Stimulated activated CD4-positive, alpha-beta T cell treated with anti-CD3 and anti-CD28 coated beads, Interleukin-12 subunit alpha, Interleukin-12 subunit beta, amount 100 ng/mL, for 24 hours (primary cell): ENCODE measurements at places on chromosomes 5 and 9.

DNA sequence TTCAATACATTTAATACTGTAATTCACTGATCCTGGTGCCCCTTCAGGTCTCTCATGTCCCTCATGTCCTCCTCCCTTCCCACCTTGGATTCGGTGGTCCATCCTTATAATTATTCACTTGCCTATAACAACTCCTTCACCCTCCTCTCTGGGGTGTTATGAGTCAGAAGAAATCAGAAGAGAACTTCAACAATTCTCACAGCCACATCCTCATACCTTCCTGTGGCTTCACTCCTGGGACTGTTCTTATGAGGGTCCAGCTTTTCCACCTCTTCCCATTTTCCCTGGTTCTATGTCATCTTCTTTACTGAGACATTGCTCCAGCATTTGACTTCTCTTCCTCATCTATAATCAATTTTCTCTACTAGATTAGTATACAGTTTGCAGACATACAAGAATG lies 406.1 kb downstream of the NR2F1-AS1 start:
- DNase-seq, result no peak

- no peak for DNase-seq
These were observed 66.8 kb upstream of the IL17B start for GRCh38 chr5:149445739-149446369.

- no peak for DNase-seq
These were observed 323.5 kb downstream of the TLE4 start for GRCh38 chr9:79895232-79895631.

DNA sequence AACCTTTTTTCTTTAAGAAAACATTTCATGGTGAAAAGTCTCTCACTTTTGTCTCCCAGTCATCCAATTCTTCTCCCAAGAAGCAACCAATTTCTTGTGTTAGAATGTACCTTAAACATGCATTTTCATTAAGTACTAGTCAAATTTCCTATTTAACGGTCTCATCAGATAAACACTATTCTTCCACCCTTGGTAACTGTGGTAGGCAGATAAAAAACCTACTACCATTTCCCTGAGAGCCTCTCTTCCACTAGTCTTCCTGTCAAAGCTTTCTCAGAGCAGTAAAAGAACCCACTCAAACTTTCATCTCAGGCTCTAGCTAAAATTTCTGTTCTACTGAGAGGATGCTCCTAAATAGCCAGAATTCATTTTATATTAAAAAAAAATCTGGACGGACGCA lies 10.9 kb downstream of the GNE start:
- DNase-seq, result no peak

DNA sequence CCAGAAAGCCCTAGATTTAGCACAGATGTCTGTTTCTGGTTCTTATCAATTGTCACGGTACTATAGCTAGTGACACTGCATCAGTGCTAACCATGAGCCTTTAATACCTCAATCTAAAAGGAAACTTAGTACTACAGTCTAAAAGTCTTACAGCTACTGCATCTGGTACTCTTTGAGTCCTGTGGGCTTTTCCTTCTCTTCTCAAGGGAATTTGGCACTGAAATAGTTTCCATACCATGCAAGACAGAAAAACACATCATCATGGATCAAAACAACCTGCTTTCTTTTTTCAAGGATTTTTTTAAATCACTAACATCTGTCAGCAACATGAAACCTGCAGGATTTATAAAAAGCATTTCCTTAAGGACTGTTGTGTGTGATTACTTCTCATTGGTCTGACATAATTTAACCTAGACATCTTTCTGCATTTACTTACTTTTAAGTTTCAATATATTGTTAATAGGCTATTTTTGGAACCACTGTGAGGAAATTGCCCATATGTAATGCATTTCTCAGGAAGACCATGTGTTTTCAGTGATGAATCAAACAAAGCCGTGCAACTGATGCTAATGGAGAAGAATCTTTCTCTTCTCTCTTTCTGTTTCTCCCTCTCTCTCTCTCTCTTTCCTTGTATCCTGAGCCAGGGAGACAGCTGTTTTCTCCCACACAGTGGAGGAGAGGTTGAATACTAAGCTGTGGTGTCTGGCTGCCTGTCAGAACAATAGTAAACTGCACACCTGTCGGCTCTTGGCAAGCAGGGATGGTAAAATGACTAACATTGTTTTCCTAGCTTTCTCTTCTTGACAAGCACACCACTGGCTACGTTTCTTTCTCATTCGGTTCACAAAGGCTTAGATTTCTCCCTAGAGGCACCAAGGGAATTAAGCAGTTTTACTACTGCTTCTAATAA lies 273.4 kb downstream of the CSNK1G3 start:
- DNase-seq, result no peak

GRCh38 chr5:122262103-122262502 lies 49.9 kb upstream of the SNCAIP start:
- no peak for DNase-seq

DNA sequence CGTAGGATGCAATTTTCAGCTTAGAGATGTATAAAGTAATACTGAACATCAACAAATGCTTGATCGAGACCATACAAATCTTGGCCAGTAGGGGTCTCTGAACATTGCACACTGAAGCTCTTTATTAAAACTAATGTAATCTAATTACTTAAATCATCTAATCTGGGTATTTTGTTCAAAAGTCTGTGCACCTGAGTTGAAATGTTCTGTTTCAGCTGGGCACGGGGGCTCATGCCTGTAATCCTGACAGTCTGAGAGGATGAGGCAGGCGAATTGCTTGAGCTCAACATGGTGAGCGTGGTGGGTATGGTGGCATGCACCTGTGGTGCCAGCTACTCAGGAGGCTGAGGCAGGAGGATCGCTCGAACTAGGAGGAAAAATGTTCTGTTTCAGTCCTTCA lies 41.0 kb downstream of the ESM1 start:
- DNase-seq, result no peak

- no peak for DNase-seq
These were observed 10.0 kb upstream of the CAST start for GRCh38 chr5:96651948-96652753.

- peak; percentile 65 for DNase-seq
These were observed 2.5 kb upstream of the MSMP start for GRCh38 chr9:35756275-35757225.

GRCh38 chr5:69300537-69301203 lies 31.9 kb downstream of the CCDC125 start:
- DNase-seq, result no peak

DNA sequence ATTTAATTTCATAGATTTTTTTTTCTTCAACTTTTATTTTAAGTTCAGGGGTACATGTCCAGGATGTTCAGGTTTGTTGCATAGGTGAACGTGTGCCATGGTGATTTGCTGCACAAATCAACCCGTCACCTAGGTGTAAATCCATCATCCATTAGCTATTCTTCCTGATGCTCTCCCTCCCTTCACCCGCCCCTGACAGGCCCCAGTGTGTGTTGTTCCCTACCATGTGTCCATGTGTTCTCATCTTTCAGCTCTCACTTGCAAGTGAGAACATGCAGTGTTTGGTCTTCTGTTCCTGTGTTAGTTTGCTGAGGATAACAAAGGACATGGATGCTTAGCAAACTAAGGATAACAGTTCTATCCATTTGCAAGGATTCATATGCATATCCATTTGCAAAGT lies 209.1 kb upstream of the ADCY2 start:
- DNase-seq, result no peak

DNA sequence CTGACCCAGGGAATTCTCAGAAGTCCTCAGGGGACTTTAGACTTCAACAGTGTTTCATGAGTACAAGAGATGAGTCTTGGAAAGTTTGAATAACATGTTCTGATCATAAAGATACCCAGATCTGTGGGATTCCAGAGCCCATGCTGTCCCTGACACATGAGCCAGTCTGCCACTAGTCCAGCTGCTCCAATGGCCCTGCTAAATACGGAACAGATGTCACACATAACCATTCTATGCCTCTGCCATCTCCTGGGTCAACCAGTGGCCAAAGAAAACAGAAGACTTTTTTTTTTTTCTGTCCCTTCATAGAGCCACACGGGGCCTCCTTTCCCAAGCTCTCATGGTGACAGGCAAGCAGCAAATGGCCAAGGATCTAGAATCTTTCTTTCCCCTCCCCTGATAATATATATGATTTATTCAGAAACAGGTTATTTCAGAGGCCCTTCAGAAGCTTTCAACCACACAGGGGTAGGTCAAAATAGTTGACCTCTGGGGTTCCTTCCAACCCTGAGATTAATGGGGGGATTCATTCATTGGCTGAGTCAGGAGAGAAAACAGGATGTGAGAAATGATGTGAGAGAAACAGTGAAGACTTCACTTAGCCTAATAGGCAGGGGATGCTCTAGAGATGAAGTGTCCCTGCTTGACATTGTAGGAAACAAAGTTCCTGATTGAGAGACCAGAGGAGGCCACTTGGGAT lies 367.7 kb downstream of the CDK5RAP2 start:
- no peak for DNase-seq

- DNase-seq, result peak; percentile 12
These were observed 41.2 kb upstream of the VCAN start for GRCh38 chr5:83430130-83431010.

DNA sequence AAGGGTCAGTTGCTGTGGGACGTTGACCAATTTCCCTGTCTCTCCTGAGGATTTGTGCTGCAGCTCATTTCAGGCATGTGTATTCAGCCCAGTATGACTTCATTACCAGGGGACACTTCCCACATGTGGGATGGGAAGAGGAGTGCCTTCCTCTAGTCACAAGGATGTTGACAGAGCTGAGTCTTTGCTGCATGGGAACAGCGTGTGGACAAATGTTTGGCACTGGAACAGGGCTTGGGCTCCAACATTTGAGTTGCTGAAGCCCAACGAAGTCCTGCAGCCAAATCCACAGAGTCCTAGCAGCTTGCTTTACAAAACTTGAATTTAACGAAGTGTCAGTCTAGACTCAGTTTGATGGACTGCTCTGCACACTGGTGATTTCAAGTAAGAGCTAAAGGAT lies 283.2 kb downstream of the SH3GL2 start:
- DNase-seq, result no peak

DNA sequence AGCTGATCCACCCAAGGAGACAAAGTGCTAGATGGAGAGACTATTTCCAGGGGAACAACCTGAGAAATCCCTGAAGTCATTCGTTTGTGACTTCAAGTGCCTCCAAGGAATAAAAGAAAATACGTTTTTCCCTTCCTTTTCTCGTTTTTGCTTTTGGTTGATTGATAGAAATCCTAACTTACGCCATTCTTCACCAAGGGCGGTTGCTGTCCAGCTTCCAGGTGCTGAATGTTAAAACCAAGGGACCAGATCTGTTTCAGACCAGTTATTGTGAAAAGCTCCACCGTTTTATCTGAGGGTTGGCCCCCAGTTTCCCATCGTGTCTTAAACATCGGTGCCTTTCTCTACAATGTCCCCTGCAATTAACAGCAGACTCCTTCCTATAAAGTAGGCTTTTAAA lies 600.7 kb upstream of the SGCD start:
- no peak for DNase-seq

DNA sequence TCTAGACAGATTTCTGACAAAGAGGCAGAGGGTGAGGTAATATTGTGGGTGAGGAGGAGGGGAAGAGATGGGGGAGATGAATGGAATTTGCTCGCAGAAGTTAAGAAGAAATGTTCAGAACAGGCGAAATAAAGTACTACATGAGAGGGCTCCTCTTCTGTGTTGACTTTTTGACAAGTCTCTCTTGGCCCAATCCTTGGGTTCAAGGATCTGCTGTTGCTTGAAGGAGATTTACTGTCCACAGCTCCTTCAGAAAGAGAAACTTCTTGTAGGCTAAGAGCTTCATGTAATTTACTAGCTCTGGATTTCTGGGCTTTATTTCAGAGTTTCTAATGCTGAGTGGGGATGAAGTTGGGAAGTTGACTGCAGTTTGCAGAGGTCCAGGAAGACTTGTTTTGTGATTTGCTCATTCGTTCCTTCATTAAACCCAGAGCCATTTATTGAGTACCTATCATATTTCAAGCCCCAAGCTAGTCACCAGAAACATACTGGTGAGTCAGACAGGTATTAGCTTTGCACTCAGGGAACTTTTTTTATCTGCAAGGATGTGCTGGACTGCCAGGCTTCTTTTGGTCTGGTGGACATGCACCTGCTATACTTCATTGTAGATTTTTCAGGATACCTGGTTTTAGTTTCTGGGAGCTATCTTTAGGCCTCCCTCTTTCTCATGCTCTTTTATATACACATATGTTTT lies 402.9 kb upstream of the CLINT1 start:
- no peak for DNase-seq

- no peak for DNase-seq
These were observed 9.2 kb downstream of the CEP72 start for GRCh38 chr5:621341-621761.

DNA sequence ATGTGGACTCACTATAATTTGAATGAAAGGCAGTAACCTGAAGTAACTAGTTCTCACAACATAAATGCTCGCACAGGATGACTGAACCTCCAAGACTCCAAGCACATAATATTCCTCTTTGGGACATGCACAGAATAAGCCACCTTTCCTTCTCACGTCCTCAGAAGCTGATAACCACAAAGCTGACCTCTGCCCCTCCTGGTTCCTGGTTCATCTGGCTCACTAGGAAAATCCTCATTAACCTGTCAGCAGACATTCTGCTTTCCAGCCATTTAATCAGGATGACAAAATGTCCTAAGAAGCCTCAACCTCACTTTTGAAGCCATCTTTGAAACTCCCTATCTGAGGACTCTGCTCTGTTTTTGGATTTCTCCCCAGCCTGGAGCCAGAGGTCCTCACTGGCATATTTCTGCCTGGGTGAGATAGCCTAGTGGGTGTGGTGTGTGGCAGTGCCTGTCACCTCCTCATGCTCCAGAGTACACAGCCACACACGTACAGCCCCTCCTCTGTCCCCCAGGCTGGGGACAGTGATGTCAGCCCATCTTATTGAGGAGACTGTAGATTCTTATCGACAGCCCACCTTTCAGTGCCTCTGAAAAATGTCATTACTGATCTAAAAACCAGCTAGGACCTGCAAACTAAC lies 10.3 kb downstream of the ANKH start:
- DNase-seq, result no peak

DNA sequence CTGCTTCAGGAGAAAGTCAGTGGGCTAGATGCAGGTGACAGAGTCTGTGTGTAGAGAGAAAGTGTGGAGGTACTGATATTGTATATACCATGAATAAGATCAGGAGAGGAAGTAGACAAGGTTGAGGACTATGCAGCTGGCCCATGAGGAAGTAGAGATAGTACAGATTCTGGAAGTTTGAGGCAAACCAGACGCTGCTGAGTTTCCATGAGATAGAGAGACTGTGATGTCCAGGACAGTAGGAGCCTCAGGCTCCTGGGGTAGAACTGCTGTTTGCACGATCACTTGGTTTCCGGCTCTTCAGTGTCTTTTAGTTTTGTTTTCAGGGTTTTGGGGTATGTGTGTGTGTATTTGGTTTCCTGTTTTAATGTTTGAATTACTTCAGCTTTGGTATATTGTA lies 13.6 kb downstream of the OTULINL start:
- no peak for DNase-seq

- DNase-seq, result peak; percentile 93
These were observed 39.5 kb upstream of the GARNL3 start for GRCh38 chr9:127224883-127225739.

- DNase-seq, result no peak
These were observed 98.8 kb upstream of the PCA3 start for GRCh38 chr9:76665458-76665857.

- DNase-seq, result no peak
These were observed 509.7 kb upstream of the DMAC1 start for GRCh38 chr9:8309258-8309657.
